ENCODE measurements at places on chromosomes 11 and 22.

DNA sequence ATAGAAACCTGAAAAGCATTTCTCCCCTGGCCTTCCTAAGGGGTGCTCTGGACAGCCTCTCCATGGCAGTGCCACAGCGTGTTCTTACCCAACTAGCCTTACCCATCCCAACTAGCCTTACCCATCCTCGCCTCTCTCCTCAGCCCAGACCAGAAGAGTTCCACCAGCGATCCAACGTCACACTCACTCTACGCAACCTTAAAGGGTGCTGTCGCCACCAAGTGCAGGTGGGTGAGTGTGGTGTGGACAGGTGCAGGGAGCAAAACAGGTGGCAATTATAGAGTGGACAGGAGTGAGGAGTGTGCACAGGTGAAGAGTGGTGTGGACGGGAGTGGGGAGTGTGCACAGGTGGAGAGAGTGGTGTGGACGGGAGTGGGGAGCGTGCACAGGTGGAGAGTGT is 17.8 kb downstream of the TMEM121B start:
- no peak for DNase-seq

GRCh38 chr11:12089473-12089872 is 20.9 kb upstream of the MICAL2 start:
- no peak for DNase-seq

DNA sequence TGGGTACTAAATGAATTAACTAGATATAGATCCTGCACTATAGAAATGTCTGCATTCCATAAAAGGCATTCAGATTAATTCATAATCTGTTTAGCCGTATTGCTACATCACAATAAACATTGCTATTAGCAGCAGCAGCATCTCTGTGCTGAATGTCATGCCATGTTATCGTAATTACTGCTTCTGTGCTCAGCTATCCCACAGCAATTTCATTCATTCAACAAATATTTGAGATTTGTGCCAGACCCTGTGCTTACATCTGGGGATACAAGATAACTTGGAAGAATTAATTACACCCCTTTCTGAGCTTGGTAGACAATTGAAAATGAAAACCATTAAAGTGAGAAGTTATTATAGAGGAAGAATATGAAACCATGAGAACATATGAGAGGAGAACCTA is 185.8 kb upstream of the C11orf87 start:
- no peak for DNase-seq

DNA sequence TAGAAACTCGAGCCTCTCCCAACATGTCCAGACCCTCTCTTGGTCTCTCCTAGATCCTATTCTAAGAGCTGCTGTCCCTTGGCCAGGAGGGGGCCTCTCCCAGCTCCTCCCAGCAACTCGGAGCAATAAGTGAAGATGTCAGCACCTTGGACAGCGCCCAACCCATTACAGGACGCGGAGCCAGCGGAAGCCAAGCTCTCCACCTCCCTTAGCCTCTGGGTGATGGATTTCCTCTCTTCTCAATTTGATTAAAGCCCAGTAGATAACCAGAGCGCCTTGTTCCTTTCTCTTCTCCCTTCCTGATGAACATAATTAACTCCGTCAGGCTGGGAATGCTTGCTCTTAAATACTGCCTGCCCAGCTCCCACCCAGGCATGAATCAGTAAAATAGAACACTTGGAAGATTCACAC is 26.2 kb upstream of the TPBGL start:
- peak; percentile 7 for DNase-seq

DNA sequence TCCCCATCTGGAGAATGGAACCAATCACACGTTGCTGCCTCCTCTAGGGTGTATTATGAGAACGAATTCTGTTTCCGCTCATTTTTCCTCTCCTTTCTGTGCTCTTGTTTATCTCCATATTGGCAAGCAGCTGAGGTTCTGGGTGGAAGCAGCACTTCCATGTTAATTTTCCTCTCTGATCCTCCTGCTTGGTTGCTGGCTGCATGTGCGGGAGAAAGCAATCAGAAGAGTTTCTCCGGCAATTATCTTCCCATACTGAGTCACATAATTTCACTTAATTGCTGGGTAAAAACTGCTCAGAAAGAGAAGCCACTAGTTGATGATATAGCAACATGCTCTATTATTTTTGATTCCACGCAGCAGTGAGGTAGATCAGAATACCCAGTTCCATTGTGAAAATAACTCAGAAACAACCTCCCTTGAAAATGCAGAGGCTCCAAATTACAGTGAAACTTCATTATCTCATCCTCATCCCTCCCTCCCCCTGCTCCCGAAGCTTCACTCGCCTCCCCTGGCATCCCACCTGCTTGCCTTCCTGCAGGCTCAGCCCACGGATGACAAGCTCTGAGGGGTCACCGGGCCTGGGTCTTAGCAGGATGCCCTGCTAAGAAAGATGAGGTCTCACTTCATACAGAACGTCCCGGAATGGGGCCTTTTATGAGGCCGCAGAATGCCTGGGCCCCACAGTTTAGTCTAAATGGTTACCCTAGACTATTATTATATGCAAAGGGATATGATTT is 20.4 kb downstream of the FXYD6 start:
- no peak for DNase-seq

DNA sequence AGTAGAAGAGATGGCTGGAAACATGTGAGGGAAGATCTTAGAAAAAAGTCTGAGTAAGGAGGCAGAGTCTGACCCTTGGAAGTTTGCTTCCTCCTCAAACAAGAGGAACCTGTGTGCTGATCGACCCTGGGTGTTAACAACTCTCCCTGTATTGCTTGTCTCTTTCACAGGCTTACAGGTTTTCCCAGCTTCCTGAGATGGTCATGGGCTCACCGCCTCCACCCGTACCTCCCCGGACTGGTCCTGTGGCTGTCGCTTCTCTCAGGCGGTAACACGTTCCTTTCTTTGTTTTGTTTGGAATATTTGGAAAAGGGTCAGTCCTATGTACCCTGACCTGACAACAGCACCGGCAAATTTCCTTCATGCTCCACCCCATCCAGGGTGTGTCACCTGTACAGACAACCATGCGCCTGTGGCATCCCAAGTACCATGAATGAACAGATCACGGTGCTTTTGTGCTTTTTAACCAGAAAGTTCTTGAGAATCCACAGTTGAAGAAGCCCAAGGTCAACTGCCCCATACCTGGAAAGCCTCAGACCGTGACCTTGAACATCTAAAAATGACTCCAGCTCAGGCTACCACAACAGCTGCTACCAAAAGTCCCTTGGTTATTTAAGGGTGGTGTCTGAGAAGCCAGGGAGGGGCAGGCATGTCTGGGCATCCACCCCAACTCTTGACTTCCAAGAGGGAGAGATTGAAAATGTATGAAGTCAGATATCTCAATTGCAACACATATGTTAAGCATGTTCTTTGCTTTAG is 44.6 kb downstream of the C11orf91 start:
- peak; percentile 53 for DNase-seq

DNA sequence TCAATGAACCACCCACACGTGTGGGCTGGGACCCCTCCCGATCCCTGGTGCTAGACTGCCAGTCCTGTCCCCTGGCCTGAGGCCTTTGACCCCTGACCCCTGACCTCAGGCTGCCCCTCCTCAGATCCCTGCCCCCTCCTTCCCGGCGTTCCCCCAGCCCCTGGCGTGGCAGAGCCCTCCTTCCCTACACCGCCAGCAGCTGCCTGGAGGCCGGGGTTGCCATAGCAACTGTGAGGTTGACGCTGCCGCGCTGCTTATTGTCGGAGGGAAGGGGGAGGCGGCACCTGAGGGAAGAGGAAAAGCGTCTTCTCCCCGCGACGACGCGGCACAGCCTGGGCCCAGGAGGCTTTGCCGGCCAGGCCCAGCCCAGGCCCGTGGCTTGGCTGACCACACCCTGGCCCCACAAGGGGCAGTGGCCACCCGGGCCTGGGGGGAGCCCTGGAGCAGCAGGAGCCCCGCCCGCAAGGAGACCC is 32.6 kb downstream of the SHANK3 start:
- no peak for DNase-seq

DNA sequence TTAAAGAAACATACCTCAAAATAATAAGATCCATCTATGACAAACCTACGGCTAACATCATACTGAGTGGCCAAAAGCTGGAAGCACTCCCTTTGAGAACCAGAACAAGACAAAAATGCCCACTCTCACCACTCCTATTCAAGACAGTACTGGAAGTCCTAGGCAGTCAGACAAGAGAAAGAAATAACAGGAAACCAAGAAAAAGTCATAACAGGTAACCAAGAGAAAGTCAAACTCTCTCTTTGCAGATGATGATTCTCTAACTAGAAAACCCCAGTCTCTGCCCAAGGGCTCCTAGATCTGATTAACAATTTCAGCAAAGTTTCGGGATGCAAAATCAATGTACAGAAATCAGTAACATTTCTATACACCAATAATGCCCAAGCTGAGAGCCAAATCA is 35.6 kb downstream of the TMEM123 start:
- DNase-seq = no peak

DNA sequence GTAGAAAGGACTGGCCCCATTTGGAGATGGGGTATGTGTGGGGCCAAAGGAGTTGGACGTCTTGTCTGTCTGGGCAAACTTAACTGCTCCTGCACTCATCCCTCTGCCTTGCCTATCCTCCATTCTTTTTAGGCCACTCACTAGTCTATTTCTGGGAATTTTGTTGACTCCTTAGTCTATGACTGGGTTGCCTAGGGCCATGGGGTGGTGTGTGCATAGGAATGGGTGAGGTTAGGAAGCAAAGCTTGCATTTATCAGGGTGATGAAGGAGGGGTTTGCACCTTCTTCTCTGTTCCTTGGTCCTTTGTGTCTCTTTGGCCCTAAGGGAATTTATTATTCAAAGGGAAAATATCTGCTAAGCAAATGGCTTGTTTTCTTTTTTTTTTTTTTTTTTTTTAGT is 80.9 kb upstream of the OR9Q1 start:
- DNase-seq = no peak

DNA sequence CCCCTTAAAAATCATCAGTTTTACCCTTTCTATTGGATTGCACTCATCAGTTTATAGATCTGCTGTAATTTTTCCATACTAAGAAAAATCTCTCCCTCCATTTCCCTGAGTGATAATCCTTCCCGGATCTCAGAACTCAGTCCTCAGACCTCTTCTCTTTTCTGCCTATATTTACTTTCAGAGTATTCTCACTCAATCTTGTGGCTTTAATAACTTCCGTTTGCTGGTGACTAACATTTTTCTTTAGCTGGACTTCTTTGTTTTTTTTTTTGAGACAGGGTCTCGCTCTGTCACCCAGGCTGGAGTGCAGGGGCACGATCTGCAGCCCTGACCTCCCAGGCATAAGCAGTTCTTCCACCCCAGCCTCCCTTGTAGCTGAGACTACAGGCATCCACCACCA is 10.4 kb downstream of the ATXN10 start:
- DNase-seq = no peak

DNA sequence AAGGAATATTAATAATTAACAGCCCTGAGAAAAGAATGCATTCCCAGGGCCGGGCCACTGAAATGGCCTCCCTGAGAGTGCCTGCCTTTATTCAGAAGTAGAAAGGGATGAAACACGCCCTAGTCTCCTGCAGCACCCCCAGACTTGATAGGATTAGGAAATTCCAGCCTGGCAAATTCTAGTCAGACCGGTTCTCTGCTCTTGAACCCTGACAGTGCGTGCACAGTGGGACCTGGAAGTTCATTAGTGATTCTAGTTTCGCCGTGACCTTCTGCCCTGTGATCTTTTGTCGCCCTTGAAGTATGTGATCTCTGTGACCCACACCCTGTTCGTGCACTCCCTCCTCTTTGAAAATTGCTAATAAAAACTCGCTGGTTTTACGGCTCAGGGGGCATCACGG is 2.1 kb upstream of the GSTP1 start:
- DNase-seq = no peak

GRCh38 chr11:30285416-30286121 is 37.3 kb upstream of the ARL14EP start:
- no peak for DNase-seq

GRCh38 chr11:15495462-15495861 is 380.7 kb downstream of the INSC start:
- no peak for DNase-seq

DNA sequence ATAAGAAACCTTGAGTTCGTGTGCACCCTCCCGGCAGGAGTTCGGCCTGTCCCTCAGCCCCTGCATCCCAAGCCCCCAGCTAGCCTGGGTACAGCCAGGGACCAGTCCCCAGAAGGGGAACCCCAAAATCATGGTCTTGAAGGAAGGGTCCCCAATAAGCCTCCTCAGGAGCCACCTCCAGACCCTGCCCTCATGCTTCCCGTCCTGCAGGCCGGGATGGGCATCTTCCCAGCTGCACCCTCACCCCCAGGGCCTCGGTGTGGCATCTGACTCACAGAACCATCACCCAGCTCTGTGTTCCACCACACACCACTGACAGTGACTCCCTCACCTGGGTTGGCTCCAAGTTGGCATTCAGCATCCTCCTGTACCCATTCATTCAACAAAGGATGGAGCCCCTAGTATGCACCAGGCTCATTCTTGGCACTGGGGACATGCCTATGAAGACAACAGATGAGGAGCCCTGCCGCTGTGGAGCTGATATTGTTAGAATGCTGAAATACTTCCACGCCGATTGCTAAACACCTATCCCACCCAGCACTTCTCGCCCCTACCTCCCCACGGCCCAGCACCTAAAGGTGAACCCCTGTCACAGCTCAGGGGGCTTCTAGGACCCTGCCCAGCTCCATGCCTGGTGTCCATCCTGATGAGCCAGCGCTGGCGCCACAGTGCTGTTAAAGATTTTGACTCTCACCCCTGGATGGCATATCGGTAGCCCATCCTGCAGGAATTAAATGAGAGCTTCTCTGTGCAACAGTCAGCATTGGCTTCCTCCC is 77.8 kb downstream of the BUD13 start:
- no peak for DNase-seq

DNA sequence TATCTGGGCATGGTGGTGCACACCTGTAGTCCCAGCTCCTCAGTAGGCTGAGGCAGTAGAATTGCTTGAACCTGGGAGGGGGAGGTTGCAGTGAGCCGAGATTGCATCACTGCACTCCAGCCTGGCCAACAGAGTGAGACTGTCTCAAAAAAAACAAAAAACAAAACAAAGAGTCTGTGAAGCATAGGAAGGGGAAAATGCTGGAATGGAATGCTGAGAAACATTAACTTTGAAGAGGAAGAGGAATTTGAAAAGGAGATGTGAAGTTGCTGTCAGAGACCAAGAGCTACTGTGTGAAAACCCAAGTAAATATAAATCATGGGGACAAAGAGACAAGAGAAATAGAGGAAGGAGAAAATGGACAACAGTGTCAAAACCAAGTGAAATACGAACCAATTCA is 455.1 kb upstream of the ARHGAP42 start:
- DNase-seq = no peak

- no peak for DNase-seq
Observed at GRCh38 chr11:69691463-69691862, 12.4 kb downstream of the FGF19 start.

- DNase-seq = no peak
Observed at GRCh38 chr11:10599388-10600175, 31.1 kb upstream of the LYVE1 start.

DNA sequence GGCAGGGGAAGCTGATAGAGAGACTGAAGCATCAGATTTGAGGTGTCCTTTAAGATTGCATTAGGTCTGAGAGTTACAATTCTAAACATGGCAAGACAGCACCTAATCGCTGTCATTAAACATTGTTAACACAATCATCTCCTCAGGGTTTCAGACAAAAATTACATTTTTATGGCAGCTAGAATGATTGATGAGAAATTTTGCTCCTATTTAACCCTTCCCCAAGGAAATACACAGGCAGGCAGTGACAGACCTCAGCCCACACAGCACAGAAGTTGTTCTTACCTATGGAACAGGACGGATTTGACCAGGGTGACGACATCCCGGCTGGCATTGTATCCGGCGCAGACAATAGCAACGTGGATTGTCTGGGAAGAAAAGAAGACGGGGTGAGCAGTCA is 294.3 kb downstream of the LARGE1 start:
- DNase-seq = no peak
